H4 (cell line): ENCODE measurements at places on chromosomes 4 and X. TPM values are rescaled to one million over a fixed set of nuclear protein-coding genes. Genes with fewer than 3 reads are reported as not detected.

PCDH7 gene
- 34.0 and 38.8 TPM in 2 replicates for total RNA-seq

PLS3 gene
- 126 and 161 TPM in 2 replicates for total RNA-seq

FHIP1A gene
- total RNA-seq = 1.8 and 5.5 TPM in 2 replicates

CTPS2 gene
- total RNA-seq = 5.7 and 5.8 TPM in 2 replicates

- no peak for DNase-seq
Observed at GRCh38 chr4:3349116-3349515, 56.3 kb downstream of the RGS12 start.

TSPAN7 gene
- total RNA-seq = 8.8 and 14.6 TPM in 2 replicates

- DNase-seq = no peak
Observed at GRCh38 chrX:79631526-79631925, 264.4 kb upstream of the ITM2A start.

DNA sequence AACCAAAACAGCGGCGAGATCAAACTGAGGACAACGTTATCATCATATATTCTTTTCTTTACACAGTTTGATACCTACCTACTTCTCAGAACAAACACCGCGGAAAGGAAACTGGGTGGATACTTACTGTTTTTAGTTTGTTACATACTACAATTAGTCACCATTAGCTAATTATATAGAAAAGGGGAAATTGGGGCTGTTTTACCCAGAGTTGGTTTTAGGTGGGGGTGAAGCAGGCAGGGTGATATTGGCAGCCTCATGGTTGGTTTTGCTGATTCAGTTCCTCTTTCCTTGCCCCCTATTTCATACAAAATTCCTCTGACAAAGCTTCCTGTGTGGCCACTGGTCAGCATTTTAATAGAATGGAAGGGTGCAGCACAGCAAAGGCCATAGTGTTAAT lies 77.8 kb downstream of the SORBS2 start:
- no peak for DNase-seq

DNA sequence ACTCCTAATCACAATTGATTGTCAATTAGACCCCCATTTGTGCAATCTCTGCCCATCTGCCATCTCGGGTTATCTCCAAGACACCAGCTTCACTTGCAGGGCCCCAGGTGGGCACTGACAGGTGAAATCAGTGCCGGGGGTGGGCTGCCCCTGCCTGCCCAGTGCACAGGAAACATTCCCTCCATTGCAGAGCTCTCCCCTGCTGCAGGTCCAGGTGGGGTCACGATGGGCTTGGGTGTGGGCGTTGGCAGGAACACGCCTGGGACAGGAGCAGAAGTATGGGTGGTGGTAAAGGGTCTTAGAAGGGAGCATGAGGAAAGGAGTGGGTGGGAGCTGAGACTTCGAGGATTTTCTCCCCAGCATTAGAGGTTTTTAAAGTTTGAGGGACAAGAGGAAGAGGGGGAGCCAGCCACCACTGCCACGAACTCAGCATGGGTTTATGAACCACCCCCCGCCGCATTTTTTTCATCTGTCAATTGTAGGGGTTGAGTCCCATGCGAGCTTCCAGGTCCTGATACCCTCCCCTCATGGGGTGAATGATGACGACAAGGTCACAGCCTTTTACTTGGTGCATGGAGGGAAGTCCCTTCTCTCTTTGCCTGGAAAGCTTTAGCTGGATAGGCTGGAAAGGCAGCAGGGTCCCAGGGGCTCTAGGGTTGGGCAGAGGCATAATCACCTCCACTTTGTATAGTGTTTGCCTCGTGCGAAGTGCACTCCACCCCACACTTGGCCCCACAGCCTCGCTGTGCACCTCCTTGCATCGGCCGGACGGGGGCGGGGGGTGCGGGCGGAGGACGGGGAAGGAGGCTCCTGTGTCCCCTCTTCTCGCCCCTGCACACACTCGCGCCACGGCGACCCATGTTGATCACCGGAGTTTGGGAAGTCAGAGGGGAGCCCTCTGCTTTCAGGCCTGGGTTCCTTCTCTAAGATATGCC lies 3.5 kb upstream of the NKX1-1 start:
- DNase-seq = no peak

- DNase-seq = no peak
Observed at GRCh38 chr4:174553031-174553430, 30.7 kb upstream of the HPGD start.

GRCh38 chrX:107204068-107204605 lies 2.1 kb downstream of the NUP62CL start:
- no peak for DNase-seq

ETDA gene
- total RNA-seq = not detected in 2 replicates

PWWP3B gene
- total RNA-seq = 7.7 and 7.9 TPM in 2 replicates

- DNase-seq = no peak
Observed at GRCh38 chrX:17160975-17161374, 214.0 kb upstream of the NHS start.

DNA sequence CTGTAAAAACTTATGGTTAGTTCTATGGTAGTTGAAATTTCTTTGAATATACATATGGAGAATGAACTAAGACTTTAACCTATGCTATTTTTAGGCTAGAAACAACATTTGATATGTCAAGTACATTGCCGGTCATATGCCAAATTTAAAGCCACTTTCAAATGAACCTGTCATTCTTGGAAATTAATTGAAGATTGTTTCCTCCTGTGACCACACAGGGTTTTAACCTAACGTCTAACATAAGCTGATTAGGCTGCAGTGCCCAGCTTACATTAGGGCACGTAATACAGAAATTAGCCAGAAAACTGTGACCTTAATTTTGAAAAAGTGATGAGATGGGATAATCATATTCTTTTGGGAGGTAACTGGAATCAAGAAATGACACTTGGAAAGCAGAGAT lies 645.9 kb downstream of the FSTL5 start:
- no peak for DNase-seq

- no peak for DNase-seq
Observed at GRCh38 chr4:136203199-136203598, 1329.1 kb downstream of the PCDH18 start.

DNA sequence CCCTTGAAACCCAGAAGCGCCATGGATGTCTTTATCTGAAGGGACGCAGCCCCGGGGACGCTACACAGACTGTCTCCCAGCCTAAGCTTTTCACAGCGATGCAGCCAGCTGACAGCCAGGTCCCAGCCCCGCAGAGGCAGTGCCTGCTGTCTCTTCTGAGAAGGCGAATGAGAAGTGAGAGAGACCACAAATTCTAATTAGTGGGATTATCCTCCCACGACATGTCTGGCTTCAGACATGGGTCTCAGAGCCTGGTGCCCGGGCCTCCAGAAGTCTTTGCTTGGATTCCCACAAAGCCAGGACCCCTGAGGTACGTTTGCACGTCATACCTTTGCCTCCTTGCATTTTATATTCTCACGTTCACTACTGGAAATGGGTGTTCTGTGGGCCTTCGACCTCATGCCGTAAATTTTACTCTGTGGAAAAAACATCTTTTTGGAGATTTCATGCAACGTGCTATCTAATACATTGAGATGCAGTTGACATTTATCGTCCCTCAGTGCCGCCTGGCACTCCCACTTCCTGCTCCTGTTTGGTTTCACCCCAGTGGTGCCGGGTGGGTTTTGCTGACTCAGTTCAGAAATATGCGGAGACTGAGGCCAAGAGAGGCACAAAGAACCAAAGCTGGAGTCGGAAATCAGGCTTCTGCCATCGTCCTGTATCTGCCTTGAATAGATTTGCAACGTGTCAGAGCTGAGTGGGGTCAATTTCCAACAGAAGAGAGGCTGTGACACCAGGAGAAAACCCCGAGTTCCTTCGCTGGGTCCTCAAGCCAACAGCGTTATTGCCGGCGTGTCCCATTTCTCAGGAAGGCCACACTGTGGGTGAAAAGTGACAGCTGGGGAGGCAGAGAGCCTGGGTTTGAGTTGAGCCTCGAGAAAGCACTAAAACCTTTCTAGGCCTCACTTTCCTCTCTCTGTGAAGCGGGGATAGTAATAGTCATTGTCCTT lies 114.4 kb downstream of the STK32B start:
- peak; percentile 83 for DNase-seq

MAGEA3 gene
- total RNA-seq = 15.8 and 18.1 TPM in 2 replicates

SRPX2 gene
- total RNA-seq = 24.5 and 27.9 TPM in 2 replicates

PABPC4L gene
- 0.68 and 1.4 TPM in 2 replicates for total RNA-seq

GRCh38 chr4:25632135-25632534 lies 23.5 kb upstream of the SLC34A2 start:
- DNase-seq = no peak

DNA sequence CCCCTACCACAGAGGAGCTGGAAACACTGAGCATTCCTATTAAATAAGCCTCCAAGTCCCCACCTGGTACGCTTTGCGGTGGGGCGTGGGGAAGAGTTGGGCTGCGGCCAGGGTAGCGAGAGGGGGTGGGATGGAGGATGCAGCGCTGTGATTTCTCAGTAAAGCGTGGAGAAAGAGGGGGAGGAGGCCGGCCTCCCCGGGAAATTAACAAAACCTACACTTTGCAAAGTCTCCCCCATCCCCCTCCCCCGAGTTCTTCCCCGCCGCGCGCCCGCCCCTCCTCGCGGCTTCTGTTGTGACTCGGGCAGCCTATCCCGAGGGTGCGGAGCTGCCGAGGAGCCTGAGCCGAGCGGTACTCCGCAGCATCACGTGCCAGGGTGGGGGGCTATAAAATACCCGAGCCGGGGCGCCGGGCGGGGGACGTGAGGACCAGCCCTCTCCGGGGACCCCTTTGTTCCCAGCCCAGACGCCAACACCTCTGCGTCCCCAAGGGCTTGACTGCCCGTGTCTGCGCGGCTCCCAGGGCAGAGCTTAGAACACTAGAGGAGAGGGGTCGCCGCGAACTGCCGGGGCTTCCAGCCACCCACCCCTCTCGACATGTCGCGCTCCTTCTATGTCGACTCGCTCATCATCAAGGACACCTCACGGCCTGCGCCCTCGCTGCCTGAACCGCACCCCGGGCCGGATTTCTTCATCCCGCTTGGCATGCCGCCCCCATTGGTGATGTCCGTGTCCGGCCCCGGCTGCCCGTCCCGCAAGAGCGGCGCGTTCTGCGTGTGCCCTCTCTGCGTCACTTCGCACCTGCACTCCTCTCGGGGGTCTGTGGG lies at the start of gene GSX2:
Gene GSX2, plus strand, starts transcription at position 416 of the 827 bp plus-strand sequence. Its CDS starts 182 bp downstream, at position 598.
- DNase-seq = peak; percentile 12

- peak; percentile 22 for DNase-seq
Observed at GRCh38 chr4:173332021-173332487, 2.1 kb downstream of the HMGB2 start.

ENPP6 gene
- total RNA-seq = not detected in 2 replicates

IL13RA1 gene
- 80.7 and 82.7 TPM in 2 replicates for total RNA-seq

DNA sequence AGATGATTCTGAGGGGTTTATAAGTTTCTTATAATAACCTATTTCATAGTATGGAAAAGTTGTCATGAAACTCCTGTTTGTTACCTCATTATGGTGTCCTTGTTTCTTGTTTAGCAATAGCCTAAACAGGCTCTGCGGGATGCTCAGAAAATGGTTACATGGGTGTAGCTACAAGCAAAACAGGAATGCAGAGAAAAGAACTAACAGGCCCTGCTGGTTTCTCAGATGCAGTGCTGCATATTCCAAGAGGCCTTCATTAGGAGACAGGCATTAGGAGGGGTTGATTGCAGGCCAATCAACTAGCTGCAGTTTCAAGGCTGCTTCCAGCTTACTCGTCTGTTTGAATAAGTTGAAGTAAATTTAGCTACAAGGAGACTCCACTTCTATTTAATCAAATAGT lies 37.6 kb upstream of the HPGD start:
- DNase-seq = no peak

GRCh38 chrX:10833299-10834169 lies 213.1 kb upstream of the MID1 start:
- DNase-seq = no peak

RAB40AL gene
- total RNA-seq = not detected in 2 replicates

- no peak for DNase-seq
Observed at GRCh38 chr4:6932475-6932874, 22.8 kb downstream of the TBC1D14 start.

EDNRA gene
- total RNA-seq = not detected in 2 replicates

DNA sequence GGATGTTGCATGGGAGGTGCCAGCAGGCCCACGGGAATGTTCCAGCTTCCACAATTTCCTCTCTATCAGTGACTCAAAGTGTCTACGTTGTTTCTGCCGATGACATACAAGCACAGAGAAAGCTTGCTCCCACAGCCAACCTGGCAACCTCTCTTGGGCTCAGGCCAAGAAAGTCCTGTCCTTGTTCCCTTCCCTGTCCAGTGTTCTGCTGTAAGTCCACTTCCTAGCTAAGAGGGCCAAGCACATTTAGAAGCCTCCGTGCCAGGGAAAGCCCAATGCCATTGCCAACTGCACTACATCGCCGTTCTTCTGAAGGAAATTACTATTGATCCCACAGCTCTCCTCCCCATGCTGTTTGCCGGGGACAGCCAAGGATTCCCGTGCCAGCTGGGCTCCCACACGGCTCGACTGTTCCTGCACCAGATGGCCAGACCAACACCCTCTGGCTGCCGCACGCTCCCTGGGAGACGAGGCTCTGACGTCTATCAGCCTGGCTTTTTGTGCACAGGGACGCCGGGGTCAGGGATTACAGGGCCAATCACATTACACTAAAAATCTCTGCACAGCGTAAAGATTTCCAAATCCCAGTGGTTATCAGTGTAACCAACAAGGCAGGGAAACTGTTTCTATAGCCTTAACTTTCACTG lies 284.0 kb downstream of the BCOR start:
- no peak for DNase-seq

DNA sequence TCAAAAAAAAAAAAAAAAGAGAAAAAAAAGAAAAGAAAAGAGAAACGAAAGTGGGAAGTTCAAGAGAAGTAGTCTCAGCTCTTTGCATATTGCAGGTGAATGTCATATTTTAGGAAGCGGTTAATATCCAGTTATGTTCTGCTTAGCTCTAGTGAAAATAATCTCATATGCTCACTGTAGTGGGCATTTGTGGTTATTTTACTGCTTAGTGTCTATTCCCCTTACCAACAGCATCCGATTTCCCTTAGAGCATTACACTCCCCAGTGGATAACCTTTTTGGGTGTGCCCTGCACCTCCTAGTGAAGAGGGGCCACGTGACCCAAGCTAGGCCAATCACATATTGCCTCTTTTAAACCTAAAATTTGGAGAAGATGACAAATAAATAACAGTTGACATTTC lies 111.2 kb upstream of the ZNF827 start:
- no peak for DNase-seq

MAGEA10 gene
- not detected in 2 replicates for total RNA-seq

RBMX2 gene
- total RNA-seq = 39.8 and 45.6 TPM in 2 replicates

DNA sequence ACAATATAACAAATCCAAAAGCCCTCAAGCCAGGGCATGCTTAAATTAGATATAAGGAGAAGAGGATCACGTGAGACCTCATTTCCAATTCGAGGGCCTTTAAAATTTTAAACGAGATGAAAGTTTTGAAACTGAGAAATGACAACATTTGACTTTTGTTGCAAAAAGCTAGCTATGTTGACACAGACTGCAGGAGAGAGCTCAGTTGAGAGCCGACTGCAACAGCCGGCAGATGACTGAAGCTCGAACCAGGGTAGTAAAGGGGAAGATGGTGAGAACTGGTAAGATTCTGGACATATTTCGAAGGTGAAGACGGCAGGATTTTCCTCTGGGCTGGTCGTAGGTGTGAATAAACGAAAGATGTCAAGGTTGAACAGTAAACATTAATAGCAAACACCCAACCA lies 773 bp downstream of the PRMT9 start:
- DNase-seq = no peak

DNA sequence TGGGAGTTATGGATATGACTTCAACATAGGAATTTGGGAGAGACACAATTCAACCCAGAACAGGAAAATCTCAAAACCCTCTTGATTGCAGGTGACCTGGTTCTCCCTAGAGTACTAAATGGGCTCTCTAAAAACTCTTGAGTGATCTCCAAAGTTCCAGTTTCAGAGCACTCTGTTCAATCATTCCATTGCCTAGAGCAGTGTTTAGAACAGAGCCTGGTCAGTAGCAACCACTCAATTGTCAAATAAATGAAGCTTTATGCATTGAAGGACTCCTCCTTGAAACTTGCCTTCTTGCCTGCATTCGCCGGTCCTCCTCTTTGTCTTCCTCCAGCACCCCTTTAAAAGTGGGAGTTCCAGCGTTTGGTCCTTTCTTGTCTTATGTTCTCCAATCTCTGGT lies 85.8 kb downstream of the KIT start:
- DNase-seq = no peak
